ENCODE measurements at places on chromosomes 12 and 14.
A peak's percentile ranks its signal among the peaks of the same experiment; 100 is the strongest.

- DNase-seq, result no peak
Observed at GRCh38 chr14:72662214-72662613, 231.7 kb downstream of the DPF3 start.

GRCh38 chr14:97995038-97995437 is 1197.9 kb downstream of the VRK1 start:
- no peak for DNase-seq

- no peak for DNase-seq
Observed at GRCh38 chr12:49322367-49322707, 718 bp upstream of the TROAP start.

- no peak for DNase-seq
Observed at GRCh38 chr12:82910246-82910893, 223.7 kb downstream of the TMTC2 start.

DNA sequence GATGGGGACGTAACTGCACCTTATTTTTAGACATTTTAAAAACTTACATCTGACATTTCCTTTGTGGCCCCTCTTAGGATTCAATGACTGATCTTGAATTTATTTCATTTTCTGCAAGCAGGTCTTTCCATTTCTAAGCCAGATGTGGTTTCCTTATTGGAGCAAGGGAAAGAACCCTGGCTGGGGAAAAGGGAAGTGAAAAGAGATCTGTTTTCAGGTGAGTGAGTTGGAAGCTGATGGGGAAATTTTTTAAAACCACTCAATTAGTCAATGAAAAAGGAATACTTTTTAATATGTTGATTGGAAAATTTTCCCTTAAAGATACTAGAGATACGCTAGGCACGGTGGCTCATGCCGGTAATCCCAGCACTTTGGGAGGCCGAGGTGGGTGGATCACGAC is 2.6 kb downstream of the ZNF140 start:
- no peak for DNase-seq

DNA sequence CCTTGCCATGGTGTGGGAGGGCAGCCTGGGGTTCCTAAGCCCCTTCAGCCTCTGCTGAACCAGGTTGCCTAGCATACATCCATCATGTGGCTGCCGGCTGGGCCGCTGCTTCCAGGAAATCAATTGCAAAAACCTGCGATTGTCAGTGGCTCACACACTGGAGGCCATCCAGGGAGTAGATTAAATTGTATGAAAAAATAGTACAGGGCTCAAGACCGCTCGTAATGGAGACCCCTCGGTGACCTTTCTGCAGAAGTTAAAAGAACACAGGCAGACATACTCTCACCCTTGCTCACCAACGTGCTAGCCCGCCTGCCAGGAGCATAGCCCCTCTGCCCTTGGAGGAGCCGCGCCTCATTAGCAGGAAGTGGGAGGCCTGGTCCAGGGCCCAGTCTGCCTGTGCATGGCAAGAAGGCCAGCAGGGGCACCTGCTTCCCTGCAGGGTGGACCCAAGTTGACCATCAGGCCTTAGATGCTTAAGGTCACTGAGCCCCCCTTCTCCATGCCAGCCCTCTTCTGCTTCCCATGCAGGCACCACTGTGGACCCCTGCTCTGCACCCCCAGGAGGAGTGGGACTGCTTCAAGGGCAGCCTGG is 31.4 kb upstream of the CIPC start:
- DNase-seq, result no peak

GRCh38 chr12:67504026-67504425 is 144.5 kb upstream of the DYRK2 start:
- peak; percentile 19 for DNase-seq

DNA sequence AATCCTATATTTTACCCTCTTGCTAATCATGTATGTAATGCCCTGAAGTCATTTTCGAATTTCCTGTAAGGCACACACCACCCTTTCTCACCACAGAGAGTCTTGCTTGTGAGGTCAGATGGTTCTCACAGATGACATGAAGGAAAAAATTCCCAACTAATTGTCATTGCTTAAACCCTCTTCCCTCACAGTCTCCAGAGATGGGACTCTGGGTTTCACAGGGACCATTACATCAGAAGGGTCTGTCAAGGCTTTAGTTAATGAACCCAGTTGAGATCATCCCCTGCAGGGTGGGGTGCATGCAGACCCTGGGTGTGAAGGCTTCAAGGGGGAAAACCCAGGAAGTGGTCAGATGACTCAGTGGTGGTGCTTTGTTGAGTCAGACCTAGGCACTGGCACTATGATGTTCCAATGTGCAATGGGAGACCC is 229.6 kb downstream of the BCAT1 start:
- DNase-seq, result peak; percentile 27

GRCh38 chr12:91974541-91975085 is 171.0 kb downstream of the BTG1 start:
- no peak for DNase-seq
